Natural killer cell (primary cell): ENCODE measurements at places on chromosomes 13 and 19. TPM values are rescaled to one million over a fixed set of nuclear protein-coding genes. Genes with fewer than 3 reads are reported as not detected.
A peak's percentile ranks its signal among the peaks of the same experiment; 100 is the strongest.

RUBCNL gene
- total RNA-seq = 2.3 TPM

C19orf47 gene
- total RNA-seq = 16.1 TPM

RDH8 gene
- not detected for total RNA-seq

IL4I1 gene
- total RNA-seq = 3.8 TPM

GJA3 gene
- not detected for total RNA-seq

GRCh38 chr19:11480715-11481533 lies at the start of gene ELAVL3:
Gene ELAVL3 (minus strand): TSS chr19:11481046. CDS start chr19:11480608, 438 bp downstream.
- DNase-seq = peak; percentile 38

- DNase-seq = no peak
Measured at GRCh38 chr13:104553186-104553585, 1487.0 kb upstream of the SLC10A2 start.

- no peak for DNase-seq
Measured at GRCh38 chr13:51034906-51035305, 76.2 kb downstream of the C13orf42 start.

GRCh38 chr13:106588367-106588766 lies 20.4 kb upstream of the ARGLU1 start:
- DNase-seq = no peak

- no peak for DNase-seq
Measured at GRCh38 chr19:48239120-48239519, 16.6 kb downstream of the CARD8 start.

- no peak for DNase-seq
Measured at GRCh38 chr13:105763851-105764250, 771.6 kb downstream of the EFNB2 start.

DNA sequence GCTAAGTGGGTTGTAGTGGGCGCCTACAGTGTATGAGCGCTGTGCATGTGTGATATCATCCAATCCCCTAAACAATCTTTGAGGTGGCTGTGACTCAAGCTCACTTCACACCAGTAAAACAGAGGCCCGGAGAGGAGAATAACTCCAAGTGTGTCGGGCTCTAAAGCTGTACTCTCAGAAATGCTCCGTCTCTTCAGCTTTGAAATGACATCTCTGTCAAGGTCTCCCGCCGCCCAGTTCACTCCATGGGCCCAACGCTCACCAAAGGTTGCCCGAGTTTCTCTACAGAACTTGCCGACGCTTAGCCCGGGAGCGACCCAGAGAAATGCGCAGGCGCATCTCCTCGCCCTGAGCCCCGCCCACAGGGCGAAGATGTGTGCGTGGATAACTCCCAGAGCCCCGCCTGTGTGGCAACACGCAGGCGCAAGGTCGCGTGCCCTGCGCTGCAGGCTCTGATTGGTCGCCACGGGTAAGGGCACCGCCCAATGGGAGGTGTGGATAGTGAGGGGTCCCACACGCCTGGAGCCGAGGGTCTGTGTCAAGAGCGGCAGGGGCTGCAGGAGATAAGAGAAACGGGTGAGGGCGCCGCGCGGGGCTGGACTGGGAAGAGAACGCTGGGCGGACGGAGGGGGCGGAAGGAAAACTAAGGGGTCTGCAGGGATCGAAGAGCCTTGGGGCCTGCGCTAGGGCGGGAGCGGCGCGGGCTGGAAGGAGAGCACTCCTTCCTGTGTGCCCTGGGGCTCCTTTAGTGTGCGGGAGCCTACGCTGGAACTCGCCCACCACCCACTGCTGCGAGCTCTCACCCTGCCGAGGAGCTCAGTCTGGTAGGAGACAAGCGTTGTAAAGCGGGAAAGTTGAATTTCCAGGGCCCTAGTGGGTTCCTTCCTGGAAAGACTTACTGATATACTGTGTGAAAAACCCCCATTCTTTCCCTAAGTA lies at the start of gene ZNF526:
TSS of gene ZNF526 (plus strand) at position 501 of the 939 bp plus-strand sequence. CDS start 4,092 bp downstream, outside the sequence.
- peak; percentile 93 for DNase-seq

- no peak for DNase-seq
Measured at GRCh38 chr19:18763674-18764590, 27.2 kb downstream of the COMP start.

GRCh38 chr13:77038907-77039480 lies 12.0 kb upstream of the FBXL3 start:
- DNase-seq = no peak

- no peak for DNase-seq
Measured at GRCh38 chr19:8468124-8468523, 23.3 kb downstream of the HNRNPM start.

- DNase-seq = no peak
Measured at GRCh38 chr19:9914001-9914314, 22.4 kb downstream of the OLFM2 start.

GRCh38 chr13:106100171-106100919 lies 435.1 kb downstream of the EFNB2 start:
- DNase-seq = no peak

GRCh38 chr13:50131920-50132903 lies 117.0 kb downstream of the KCNRG start:
- no peak for DNase-seq
